IMR-90 (cell line): ENCODE measurements at places on chromosomes 5 and 9. TPM values are rescaled to one million over a fixed set of nuclear protein-coding genes. Genes with fewer than 3 reads are reported as not detected.

DNA sequence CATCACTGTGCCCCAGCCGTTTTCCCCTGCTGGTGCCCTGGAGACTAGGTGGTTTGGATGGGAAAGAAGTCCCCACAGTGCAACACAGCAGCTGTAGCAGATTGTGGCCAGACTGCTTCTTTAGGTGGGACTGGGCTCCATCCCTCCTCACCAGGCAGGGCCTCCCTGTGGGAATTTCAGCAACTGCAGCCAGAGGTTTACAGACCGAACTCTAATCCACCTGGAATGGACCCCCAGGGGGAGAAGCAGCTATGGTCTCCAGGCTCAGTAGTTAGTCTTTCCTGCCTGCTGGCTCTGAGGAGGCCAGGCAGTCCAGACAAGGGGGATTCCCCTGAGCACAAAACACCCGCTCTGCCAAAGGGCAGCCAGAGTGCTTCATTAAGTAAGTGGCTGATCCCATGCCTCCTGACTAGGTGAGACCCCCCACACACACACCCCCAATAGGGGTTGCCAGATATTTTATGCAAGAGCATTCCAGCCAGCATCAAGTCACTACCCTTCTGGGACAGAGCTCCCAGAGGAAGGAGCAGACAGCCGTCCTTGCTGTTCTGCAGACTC lies 188.9 kb downstream of the SGCD start:
- peaks cover 5% of the 10 kb centered on the region; the same call in 1 of the 2 replicates for H3K36me3 ChIP-seq
- H3K4me3 ChIP-seq, result no peak overlapping the region
- peak overlapping the region; percentile 93 for H3K27ac ChIP-seq
- H3K27me3 ChIP-seq, result no peaks in the 10 kb centered on the region
- DNase-seq, result peak; percentile 28
- H3K4me1 ChIP-seq, result peaks cover 15% of the 10 kb centered on the region

- no peak overlapping the region for H3K27ac ChIP-seq
- H3K27me3 ChIP-seq, result 0 out of 2 replicates have a peak, but pooled peaks cover 3% of the 10 kb centered on the region
- H3K4me3 ChIP-seq, result peak overlapping the region; percentile 77
- DNase-seq, result no peak
- peaks cover 3% of the 10 kb centered on the region for H3K4me1 ChIP-seq
- H3K36me3 ChIP-seq, result no peaks in the 10 kb centered on the region
Measured at GRCh38 chr9:98191671-98192502, 550 bp downstream of the CORO2A start.

- H3K27ac ChIP-seq, result no peak overlapping the region
- H3K4me1 ChIP-seq, result no peaks in the 10 kb centered on the region
- H3K36me3 ChIP-seq, result no peaks in the 10 kb centered on the region
Measured at GRCh38 chr9:83119873-83120272, 56.9 kb upstream of the RASEF start.

GRCh38 chr9:89427621-89428221 lies 70.2 kb downstream of the SEMA4D start:
- H3K4me3 ChIP-seq, result no peak overlapping the region
- peaks cover 14% of the 10 kb centered on the region for H3K4me1 ChIP-seq
- H3K27me3 ChIP-seq, result no peaks in the 10 kb centered on the region
- H3K36me3 ChIP-seq, result no peaks in the 10 kb centered on the region
- peak; percentile 49 for DNase-seq
- no peak overlapping the region for H3K27ac ChIP-seq

DNA sequence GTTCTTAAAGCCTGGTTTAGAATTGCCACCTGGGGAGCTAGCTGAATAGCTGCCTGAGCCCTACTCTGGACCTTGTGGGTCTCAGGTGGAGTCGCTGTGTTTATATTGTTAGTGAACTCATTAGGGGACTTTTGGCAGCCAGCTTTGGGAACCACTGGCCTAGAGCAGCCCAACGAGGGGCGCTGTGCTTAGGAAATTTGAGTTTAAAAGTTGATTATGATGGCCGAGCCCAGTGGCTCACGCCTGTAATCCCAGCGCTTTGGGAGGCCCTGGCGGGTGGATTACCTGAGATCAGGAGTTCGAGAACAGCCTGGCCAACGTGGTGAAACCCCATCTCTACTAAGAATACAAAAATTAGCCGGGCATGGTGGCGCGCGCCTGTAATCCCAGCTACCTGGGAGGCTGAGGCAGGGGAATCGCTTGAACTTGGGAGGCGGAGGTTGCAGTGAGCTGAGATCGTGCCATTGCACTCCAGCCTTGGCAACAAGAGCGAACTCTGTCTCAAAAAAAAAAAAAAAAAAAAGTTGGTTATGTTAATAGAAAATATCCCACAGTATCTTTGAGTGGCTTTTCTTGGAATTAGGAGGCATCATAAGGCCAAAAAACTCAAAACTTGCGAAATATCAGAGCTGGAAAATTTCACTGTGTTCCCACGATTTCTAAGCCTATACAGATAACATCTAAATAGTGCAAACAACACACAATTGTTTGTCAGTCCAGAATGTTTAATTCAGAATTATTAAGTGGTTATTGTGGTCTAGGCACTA lies 809 bp downstream of the MCCC2 start:
- H3K4me3 ChIP-seq, result peak overlapping the region; percentile 76
- H3K27ac ChIP-seq, result peak overlapping the region; percentile 73
- no peak for DNase-seq
- no peaks in the 10 kb centered on the region for H3K27me3 ChIP-seq
- H3K36me3 ChIP-seq, result no peaks in the 10 kb centered on the region

- H3K4me1 ChIP-seq, result peaks cover 3% of the 10 kb centered on the region; the same call in 1 of the 2 replicates
- H3K4me3 ChIP-seq, result no peak overlapping the region
- no peaks in the 10 kb centered on the region for H3K36me3 ChIP-seq
- no peak for DNase-seq
- no peak overlapping the region for H3K27ac ChIP-seq
Measured at GRCh38 chr9:125851979-125852378, 104.8 kb downstream of the PBX3 start.

GRCh38 chr5:81207009-81207408 lies 26.1 kb upstream of the CKMT2 start:
- H3K27me3 ChIP-seq, result no peaks in the 10 kb centered on the region
- no peaks in the 10 kb centered on the region for H3K4me1 ChIP-seq
- H3K36me3 ChIP-seq, result peaks cover 1% of the 10 kb centered on the region; the same call in 1 of the 2 replicates
- H3K27ac ChIP-seq, result no peak overlapping the region
- DNase-seq, result peak; percentile 22

DNA sequence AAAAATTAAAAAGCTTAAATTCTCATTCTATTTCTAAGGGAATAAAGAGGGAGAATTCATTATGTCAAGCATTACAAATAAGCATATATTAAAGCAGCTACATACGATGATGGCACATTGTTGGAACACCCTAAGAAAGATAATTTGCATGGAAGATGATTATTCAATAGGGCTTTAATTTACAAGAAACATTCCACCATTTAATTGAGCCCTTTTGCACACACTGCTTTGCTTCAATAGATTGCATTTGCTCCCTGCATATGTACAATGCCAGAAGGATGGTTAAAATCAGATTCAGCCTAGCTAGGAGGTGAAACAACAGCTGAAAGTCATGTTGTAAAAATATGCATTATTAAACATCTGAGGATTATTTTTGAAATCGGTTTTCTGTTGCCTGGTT lies 21.8 kb downstream of the KIAA1958 start:
- no peak overlapping the region for H3K4me3 ChIP-seq
- H3K4me1 ChIP-seq, result no peaks in the 10 kb centered on the region

DNA sequence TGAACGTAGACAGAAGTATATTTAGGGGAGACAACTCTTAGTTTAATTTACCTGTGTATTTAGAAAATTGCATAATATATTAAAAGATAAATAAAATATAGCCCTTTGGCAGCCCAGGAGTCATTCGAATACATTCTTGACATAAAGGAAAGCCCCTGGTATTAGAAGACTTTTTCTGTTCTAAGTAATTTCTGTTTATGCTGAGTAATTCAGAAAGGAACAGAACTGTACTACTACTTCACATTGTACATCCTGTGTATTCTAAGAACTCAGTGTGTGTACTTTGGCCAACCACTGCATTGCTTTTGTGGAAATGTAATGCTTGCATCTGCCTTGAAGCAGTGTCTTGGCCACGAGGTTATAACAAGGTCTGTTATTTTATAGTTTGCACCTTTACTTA lies 136.4 kb downstream of the KDM4C start:
- no peaks in the 10 kb centered on the region for H3K27me3 ChIP-seq
- H3K4me3 ChIP-seq, result no peak overlapping the region
- peaks cover 1% of the 10 kb centered on the region; the same call in 1 of the 2 replicates for H3K4me1 ChIP-seq
- DNase-seq, result no peak
- no peak overlapping the region for H3K27ac ChIP-seq
- H3K36me3 ChIP-seq, result no peaks in the 10 kb centered on the region; the same call in 1 of the 2 replicates

DNA sequence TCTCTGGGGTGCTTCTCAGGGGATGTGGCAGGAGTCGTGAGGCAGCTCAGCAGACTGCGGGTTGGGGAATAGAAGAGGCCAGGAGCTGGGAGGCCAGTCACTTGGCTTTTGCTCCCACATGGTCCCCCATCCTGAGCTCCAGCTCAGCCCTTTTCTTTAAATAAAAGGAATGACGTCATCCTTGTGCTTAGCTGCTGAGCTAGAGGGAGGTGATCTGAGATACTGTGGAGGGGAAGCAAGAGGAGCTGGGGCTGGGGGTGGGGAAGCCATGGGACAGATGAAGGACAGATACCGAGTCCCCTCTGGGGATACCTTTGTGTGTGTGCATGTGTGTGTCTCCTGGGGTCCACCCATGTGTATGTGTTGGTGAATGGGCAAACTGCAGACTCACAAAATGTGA lies 89.0 kb upstream of the ARAP3 start:
- H3K27me3 ChIP-seq, result peaks cover 39% of the 10 kb centered on the region
- H3K36me3 ChIP-seq, result no peaks in the 10 kb centered on the region
- H3K27ac ChIP-seq, result no peak overlapping the region
- H3K4me3 ChIP-seq, result no peak overlapping the region
- peak; percentile 33 for DNase-seq

DNA sequence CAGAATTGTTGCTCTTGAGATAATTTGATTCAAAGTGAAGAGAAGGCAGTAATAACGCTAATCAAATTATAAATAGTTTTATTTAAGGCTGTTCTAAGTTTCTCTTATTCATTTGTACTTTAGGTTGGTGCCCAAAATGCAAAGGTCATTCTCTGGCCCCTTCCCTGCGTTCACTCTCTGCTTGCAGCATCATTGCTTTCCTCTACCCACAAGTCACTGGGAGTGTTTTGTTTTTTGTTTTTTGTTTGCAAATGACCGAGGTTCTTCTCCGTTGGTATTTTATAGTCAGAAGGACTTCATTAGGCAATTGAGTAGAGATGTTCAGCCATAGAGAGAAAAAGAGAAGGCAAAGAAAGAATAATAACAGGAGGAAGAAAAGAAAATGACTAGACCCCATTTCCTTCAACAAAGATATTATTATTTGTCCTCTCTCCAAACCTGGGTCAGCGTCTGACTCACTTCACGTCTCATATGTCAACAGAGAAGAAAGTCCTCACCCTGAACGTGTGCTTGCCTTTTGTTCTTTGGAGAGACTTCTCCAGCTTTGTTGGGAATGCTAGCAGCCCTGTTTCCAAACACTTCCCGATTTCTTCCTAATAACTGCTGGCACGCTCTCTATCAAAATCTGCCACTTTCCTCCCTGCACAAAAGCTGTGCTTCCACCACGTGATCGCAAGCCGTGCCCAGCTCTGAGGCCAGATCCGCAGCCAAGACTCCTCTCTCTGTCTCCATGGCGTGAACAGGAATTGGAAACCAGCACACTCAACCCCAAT lies 119.8 kb downstream of the EBF1 start:
- no peaks in the 10 kb centered on the region for H3K27me3 ChIP-seq
- DNase-seq, result peak; percentile 29
- H3K36me3 ChIP-seq, result no peaks in the 10 kb centered on the region
- H3K27ac ChIP-seq, result no peak overlapping the region
- H3K4me1 ChIP-seq, result peaks cover 9% of the 10 kb centered on the region

DNA sequence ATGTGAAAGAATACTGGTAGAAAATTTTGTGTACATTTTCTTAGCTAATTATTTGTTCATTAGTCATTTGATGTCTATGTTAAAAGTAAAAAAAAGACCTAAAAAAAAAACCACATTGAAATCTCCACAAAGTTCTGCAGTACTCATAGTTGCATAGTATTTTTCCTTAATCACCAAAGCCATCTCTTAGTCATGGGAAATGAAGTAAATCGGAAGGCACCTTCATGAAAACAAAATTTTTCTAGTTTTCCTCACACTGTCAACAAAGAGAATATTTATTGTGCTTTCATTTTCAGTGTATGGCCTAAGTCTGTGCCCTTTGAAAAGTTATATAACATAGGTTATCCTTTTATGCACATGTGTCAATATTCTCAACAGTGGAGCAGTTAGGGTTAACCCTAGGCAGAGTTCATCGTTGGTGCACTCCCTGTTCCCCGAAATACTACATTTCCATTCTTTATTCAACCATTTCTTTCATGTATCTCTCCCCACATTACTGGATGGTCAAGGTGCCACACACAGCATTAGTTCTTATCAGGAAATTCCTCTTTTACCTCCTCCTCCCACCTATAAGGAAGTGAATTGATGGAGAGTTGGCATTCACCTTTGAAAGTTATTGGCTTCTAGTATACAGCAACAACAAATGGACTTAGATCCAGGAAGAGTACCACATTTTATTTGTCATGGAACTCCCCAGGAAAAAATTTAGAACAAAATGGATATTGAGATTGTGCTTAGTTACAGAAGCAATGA lies 93.1 kb downstream of the NUDT12 start:
- no peak overlapping the region for H3K4me3 ChIP-seq
- no peak overlapping the region for H3K27ac ChIP-seq
- peaks cover 3% of the 10 kb centered on the region; the same call in 1 of the 2 replicates for H3K4me1 ChIP-seq

The LNPEP gene
- total RNA-seq, result 27.4 and 27.5 TPM in 2 replicates

The NEURL1B gene
- 1.8 and 1.9 TPM in 2 replicates for total RNA-seq
